T-helper 2 cell treated with Interferon-gamma antibody and Interleukin-4, amounts not matched to agents 5 μg/mL and 100 μg/mL, for 36 hours (primary cell): ENCODE measurements at places on chromosomes 5 and 9.

- DNase-seq = no peak
Measured at GRCh38 chr9:38756702-38757101, 36.8 kb upstream of the FAM240B start.

- DNase-seq = peak; percentile 68
Measured at GRCh38 chr5:110054240-110054639, 364.5 kb downstream of the MAN2A1 start.

DNA sequence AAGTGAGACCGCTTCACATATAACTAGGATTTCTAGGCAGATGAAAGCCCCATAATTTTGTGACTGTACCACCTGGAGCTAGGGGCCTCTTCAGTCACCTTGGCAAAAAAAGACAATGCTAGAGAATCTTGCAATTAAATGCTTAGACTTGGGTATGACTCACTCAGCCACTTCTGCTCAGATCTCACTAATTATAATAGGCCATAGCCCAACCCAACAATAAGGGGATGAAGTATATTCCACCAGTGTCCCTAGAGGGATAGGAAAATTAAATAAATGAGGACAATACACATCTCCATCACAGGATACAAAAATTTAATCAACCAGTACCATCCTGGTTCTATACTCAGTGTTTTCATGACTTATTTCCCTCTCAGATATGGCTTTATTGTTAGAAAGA is 1079.9 kb upstream of the C9orf72 start:
- DNase-seq = no peak

- no peak for DNase-seq
Measured at GRCh38 chr9:132942541-132943182, 1.8 kb downstream of the TSC1 start.

- DNase-seq = no peak
Measured at GRCh38 chr9:5095795-5096194, 89.6 kb downstream of the INSL6 start.

- no peak for DNase-seq
Measured at GRCh38 chr5:32684260-32684659, 26.9 kb upstream of the NPR3 start.

- no peak for DNase-seq
Measured at GRCh38 chr5:14582797-14583137, 1.2 kb downstream of the OTULINL start.

- no peak for DNase-seq
Measured at GRCh38 chr9:115413766-115414382, 295.9 kb upstream of the TNC start.

- no peak for DNase-seq
Measured at GRCh38 chr5:136772491-136772890, 407.1 kb upstream of the TRPC7 start.

GRCh38 chr9:4228606-4229005 is 71.3 kb downstream of the GLIS3 start:
- no peak for DNase-seq

GRCh38 chr5:156764176-156764971 is 85.7 kb upstream of the PPP1R2B start:
- no peak for DNase-seq

GRCh38 chr5:178667101-178667500 is 40.3 kb upstream of the CLK4 start:
- DNase-seq = no peak

- DNase-seq = no peak
Measured at GRCh38 chr5:143562935-143563334, 159.4 kb upstream of the NR3C1 start.

DNA sequence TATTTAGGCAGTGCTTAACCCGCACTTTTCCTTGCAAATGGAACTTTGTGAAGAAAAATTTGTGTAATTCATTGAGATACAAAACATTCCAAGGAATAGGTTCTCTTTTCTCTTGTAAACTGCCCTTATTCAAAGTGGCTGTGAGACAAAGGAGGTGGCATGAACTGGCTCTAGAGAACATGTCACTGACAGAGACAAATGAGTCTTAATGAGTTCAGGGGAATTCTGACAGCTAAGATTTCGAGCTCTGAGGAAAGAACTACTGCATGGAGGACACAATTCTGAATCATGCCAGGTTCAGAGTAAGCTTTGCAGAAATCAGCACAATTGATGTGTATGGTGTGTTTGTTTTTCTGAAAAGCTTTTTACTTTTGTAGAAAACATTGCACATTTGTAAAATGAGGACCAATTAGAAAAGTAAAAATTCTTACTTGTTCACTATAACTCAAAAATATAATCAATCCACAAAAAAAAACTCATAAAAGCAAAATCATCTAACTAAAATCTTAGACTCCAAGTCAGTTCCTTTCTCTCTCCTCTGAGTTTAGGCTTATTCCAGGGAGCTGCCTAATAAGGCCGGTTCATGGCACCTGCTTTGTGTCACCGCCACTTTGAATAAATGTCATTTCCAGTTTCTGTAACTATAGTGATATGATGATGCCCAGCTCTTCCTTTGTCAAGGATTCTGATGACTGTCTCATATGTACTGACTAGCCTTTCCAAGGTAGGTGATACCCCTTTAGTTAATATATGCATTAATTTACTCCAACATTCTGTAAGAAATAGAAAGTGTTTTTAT is 163.2 kb downstream of the HCN1 start:
- DNase-seq = no peak

- no peak for DNase-seq
Measured at GRCh38 chr9:87421734-87422133, 75.9 kb upstream of the DAPK1 start.

- no peak for DNase-seq
Measured at GRCh38 chr5:140018920-140019644, 24.0 kb downstream of the NRG2 start.

DNA sequence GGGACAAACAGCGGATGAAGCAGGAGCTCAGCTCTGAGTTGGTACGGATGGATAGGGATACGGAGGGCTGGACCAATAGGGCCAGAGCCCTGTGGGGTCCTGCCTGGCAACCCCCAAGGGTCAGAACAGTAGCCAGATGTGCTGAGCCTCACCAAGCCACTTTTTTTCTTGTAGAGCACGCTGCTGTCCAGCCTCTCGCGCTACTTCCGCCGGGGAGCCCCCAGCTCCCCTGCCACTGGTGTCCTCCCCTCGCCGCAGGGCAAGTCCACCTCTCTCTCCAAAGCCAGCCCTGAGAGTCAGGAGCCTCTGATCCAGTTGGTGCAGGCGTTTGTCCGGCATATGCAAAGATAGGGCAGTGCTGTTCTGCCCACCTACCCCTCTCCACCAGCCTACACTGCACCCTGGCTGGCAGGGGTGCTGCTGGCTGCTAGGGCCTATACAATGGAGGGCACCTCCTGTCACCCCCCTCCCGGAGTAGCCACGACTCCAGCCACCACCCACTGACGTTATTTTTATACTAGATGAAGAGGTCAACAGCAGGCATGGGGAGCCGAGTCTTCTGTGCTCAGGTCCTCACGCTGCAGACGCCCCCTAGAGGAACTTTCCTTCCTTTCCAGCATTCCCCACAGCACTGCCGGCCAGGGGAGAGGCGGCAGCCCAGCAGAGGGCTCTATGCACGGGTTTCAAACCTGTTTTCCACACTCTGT is 21.6 kb downstream of the SH3GLB2 start:
- peak; percentile 30 for DNase-seq

GRCh38 chr9:114497727-114498382 is 7.4 kb downstream of the WHRN start:
- DNase-seq = no peak

DNA sequence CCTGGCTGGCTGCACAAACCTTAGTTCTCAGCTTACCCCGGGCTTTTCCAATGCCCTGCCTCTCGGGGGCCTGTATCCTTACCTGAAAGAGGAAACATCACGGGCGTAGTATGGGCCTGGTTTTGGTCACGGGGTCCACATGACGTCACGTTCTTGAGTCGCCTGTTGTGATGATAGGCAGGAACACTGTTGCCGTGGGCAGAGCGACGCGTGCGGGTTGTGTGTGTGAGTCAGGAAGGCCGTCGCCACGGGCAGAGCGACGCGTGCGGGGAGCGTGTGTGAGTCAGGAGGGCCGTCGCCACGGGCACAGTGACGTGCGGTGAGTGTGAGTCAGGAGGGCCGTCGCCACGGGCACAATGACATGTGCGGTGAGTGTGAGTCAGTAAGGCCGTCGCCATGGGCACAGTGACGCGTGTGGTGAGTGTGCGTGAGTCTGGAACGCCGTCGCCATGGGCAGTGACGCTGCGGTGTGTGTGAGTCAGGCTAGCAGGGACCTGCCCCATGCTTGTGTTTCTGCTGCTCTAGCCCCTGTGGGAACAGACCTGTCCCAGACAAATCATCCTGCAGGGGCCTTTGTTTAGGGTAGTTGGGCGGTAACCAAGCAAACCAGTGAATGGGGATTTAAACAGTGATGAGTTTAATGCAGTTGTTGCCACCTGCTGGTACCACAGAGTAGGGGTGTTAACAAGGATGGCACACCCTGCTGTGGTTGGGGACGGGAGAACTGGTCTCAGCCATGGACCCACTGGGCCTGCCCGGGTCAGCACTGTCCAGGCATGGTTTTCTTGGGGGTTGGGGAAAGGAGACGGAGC is 19.8 kb downstream of the TRIP13 start:
- DNase-seq = peak; percentile 75

- DNase-seq = no peak
Measured at GRCh38 chr5:38585816-38586215, 29.4 kb upstream of the LIFR start.

GRCh38 chr5:111158105-111158744 is 66.0 kb upstream of the CAMK4 start:
- peak; percentile 55 for DNase-seq

GRCh38 chr9:115369322-115369957 is 251.5 kb upstream of the TNC start:
- no peak for DNase-seq

GRCh38 chr5:51227963-51228470 is 155.2 kb upstream of the ISL1 start:
- no peak for DNase-seq

DNA sequence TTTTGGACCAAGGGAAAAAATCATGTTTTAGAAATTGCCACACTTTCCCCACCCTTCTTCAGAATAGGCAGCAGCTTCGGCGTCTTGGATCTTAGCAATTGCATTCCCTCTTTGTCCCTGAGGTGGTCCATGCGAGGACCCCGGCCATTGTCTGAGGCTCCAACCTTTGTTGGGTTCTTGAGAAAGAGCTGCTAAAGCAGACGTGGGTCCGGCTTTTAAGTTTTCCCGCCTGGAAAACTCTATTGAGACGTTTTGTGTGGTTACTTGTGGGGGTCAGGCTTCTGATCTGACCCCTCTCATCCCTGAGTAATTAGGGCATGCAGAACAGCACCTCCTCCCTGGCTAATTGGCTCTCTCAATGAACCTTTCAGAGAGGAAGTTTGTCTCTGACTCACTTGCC is 509.6 kb upstream of the TNC start:
- DNase-seq = no peak

DNA sequence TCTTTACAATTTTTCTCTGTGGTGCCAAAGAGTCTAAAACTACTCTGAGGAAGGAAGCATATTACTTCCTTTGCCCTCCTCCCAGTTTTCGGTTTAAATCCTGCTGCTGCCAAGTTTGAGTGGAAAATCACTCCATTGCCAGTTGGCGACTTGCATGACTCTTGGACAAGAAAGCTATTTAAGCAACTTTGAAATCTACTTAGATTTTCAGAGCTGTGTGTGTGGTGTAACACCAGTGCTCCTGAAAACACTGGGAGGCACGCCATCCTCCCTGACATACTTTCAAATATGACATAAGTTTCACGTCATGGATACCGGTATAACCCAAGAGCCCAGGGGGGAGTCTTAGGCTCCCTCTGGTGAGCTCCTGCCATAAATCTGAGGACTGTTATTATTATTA is 83.5 kb upstream of the RIOK2 start:
- DNase-seq = no peak

- no peak for DNase-seq
Measured at GRCh38 chr5:97737608-97738007, 554.6 kb upstream of the RIOK2 start.

GRCh38 chr5:167934551-167934971 is 356.9 kb upstream of the WWC1 start:
- DNase-seq = no peak

DNA sequence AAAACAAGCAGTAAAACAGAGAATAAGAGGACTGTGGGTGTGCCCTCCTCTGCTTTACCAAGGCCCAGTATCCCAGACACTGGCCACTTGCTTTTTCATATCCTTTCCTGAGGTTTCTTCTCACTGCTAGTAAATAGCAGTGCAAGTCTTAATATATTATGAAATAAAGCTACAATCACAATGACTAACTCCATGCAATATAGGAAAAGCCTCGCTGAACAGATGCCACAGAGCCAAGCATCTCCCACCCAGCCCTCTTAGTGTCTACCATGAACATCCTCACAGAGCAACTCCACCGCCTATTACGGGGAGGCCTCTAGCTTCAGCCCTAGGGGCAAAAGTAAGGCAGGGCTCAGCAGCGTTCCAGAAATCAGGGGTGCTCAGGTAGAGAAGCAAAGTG is 130.7 kb upstream of the LHFPL2 start:
- DNase-seq = no peak

GRCh38 chr5:37721447-37721871 is 118.4 kb downstream of the GDNF start:
- DNase-seq = peak; percentile 64

DNA sequence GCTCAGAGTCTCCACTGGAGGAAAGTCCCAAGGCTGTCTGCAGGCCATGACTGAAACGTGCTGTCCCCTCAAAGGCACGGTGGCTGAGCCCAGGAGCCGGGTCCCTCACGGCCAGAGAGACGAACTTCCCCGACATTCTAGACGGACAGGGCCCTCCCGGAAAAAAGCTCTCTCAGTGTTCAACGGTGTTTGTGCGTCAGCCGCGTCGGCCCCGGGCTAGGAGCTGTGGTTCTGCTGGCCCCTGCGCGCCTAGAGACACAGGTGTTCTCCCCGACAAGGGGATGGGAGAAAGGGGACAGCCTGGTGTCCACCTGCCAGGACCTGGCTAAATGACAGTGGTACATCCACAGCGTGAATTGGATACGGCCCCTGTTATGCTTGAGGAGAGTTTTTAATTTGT is 5.8 kb upstream of the GPSM1 start:
- DNase-seq = no peak

GRCh38 chr9:104905153-104905901 is 22.6 kb downstream of the ABCA1 start:
- DNase-seq = no peak

DNA sequence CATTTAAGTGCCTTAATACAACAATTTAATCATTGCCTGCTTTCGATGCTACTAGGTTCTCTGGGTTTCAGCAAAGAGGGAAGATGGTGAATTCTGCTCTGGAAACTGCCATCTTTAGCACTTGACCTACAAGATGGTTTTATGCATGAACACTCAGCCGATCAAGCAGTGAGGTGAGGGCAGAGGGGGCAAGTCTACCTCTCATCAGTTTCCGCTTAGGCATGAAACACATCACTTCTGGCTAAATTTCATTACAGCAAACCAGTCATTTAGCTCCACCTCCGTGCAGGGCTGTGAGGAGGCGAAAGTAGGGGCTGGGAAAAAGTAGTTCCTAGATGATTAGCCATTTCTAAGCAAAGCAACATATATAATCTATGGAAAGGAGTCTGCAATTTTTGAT is 1018.0 kb downstream of the CDH18 start:
- DNase-seq = no peak

DNA sequence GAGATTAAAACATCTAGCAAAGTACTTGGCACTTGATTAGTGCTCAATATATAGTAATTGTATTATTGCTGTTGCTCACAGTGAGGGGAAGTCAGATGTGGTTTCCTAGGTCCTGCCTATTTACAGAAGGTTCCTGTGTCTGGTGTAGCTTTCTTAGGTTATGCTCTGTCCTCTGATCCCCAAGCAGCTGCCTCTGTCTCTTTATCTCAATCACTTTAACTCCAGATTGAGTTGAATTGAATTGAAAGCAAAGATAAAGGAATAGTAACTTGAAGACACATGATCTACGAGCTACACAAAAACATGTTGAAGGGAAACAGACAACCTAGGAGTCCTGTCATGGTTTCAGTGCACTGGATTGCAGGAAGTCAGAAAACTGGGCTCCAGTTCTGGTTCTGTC is 113.9 kb upstream of the ADAMTSL1 start:
- no peak for DNase-seq
